ENCODE measurements at places on chromosomes 1 and 21.

DNA sequence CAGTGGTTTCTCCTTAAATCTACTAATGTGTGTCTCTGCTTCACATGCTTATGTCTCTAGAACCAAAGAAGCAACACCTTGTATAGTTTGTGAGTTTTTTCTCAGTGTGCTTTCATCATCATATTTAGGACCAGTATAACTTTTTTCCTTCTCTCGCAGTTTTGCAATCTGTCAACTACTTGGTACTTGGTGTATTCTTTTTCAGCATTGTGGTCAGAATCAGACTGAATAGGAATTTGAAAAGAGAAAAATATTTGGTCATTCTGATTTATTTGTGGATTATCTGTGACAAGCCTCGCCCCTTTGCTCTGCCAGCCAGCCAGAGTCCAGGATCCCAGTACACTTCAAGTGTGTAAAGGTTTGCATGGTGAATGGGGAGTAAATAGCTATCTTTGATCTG, 122.3 kb downstream of the C1orf21 start:
- no peak for DNase-seq

GRCh38 chr1:20829946-20830345, 42.8 kb upstream of the HP1BP3 start:
- no peak for DNase-seq

GRCh38 chr1:232421143-232421796, 208.7 kb downstream of the SIPA1L2 start:
- no peak for DNase-seq

- DNase-seq, result no peak
These were observed 14.3 kb upstream of the GPR52 start for GRCh38 chr1:174433451-174433850.

DNA sequence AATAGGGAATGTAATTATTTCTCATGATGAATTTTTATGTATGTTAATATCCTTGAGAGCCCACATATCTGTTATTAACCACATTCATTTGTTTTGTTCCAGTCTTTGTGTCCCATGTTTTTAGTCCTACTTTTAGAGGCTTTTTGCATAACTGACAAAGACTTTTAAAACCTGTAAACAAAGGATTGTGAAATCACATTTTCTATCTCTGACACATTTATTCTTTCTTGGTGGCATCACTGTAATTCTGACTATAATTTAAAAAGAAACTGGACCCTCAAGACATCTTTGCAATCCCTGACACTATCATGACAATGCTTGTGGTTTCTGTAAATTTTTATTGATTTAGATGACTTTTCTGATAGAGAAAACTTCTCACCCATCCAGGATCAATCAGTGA, 313.1 kb downstream of the SIPA1L2 start:
- DNase-seq, result no peak

- no peak for DNase-seq
These were observed 29.0 kb downstream of the GRHL3 start for GRCh38 chr1:24348196-24348595.

DNA sequence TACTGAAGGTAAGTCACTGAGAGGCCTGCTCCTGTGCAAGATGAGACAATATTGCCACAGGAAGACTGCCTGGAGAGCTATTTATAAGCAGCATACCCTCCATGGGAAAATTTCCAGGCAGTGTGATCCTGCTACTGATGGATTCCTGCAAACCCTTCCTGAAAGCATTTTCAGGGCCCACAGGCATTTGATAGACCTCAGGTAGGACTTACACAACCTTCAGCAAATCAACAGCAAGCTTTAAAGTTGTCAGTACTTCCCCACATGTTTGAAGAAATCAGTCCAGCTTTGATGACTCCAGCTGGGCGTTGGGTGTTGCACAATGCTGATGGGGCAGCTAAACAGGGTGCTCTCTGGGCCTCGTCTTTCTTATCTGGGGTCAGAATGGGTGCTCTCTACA, 108.8 kb downstream of the PLXNA2 start:
- no peak for DNase-seq

GRCh38 chr21:40421121-40421520, 425.8 kb downstream of the DSCAM start:
- no peak for DNase-seq

DNA sequence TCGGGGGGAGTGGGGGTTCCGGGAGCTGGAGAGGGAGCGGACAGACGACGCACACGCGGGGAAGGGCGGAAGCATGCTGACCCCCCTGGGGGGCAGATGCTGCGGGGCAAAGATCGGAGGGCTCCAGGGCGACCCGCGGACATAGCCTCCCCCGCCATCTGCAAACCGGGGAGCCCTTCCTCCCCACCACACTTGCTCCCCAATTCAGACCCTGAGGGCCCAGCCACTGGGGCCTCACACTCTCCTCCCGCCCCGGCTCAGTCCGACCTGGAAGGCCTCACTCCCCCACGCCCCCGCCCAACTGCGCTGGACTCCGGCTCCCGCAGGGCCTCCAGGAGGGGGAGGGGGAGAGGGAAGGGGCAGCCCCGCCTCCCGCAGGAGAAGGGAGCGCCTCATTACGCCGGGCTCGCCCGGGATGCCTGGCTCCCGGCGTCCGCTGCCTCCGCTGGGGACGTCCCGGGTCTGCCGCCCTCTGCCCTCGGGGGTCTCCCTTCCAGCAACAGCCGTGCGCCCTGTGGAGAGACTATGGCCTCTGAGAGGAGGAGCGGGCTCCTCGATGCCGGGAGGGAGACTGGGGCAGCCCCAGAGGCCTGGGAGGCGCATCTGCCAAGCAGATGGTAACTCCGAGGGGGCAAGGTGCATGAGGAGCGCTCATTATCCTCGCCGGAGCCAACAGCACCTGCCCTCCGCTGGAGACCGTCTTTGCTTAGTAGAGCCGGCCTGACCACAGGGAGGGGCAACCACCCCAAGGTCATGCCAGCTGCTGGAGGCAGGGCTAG, 636 bp upstream of the CAMK2N1 start:
- DNase-seq, result no peak

DNA sequence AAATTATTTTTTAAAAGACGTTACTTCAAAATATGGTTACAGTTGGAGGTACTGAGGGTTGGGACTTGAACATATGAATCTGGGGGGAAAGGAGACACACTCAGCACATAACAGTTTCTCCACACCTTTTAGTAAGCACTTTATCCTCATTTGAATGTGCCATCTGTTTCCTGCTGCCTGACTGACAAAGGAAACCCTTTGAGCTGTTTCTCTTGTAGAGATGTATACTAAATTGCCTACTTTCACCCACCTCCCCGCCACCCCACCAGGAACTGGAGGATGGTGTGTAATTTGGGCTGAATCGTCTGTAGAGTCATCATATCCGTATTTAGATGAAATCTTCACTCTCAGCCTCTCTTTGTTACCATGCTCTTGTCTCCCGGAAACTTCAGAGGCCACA, 108.1 kb downstream of the KAZN start:
- DNase-seq, result no peak
